Suppressor macrophage (primary cell): ENCODE measurements at places on chromosomes 5 and 9.

- DNase-seq = no peak
These were observed 68.3 kb downstream of the SHB start for GRCh38 chr9:38000735-38001134.

GRCh38 chr9:82382887-82383616 lies 394.5 kb downstream of the SPATA31D1 start:
- DNase-seq = no peak

- no peak for DNase-seq
These were observed 191.5 kb downstream of the FBXL7 start for GRCh38 chr5:15691521-15691920.

GRCh38 chr9:107938801-107939386 lies 449.3 kb upstream of the KLF4 start:
- DNase-seq = no peak

DNA sequence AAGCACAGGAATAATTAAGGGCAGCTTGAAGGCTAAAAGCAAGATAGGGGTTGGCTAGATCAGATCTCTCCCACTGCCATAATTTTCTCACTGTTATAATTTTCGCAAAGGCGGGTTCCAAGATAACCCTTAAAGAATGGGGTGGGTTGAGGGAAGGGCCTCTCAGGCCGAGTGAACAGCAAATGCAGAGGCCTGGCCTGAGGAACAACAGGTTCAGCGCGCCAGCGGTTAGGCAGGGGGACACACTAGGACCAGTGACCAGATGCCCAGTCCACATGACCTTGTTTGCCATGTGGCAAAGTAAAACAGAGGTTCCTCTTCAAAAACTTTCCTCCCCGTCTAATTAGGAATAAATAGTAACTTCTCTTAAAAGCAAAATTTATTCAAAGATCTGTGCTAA lies 1.2 kb upstream of the PHAX start:
- DNase-seq = peak; percentile 36

DNA sequence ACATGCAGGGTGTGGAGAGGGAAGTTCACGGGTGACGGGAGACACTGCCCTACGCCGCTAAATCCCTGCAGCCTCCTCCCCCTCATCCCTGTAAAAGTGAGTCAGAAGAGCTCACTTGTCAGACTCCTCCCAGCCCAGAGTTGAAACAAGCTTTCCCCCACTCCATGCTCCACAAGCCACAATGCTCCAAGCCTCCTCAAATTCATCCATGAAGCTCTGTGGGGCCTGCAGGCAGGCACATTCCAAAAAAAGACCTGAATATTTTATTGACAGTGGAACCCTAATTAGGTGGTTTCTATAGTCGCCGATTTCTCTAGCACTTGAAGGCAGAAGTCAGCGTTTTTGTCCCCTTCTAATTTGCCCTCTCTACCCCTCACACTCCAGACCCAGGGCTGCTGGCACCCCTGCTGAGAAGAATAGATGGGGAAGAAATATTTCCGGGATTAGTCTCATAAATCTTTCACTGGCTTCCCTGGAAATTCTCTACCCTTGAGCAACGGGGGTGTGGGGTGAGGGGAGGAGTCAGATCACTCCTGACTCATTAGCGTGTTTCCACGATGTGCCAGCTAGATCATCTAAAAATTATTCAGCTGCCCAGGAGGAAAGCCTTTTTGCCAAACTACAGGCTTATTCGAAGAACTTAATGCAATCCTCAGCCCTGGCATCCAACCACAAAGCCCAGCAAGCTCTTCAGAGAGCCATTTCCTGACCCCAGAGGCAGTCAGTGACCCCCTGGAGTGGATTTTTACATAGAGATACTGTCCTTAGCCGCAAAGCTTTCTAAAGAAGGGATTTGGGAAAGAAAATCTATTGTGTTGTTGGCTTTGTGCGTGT lies 97.1 kb downstream of the ENC1 start:
- DNase-seq = peak; percentile 62

DNA sequence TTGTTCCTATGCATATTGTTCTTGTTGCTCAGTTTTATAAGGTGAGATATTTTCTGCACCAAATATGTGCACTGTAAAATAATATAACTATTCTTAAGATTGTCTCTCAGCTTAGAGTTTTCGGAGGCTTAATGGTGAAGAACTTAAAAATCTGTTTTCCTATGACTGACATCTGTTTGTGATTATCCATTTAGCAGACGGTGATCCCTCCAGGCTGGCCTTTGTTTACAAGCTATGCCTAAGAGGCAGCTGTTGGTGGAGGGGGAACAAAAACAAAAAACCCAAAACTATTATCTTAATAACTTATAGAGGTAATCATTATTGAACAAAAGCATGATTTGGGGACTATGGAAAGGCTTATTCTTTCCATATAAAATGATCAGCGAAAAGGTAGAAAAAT lies 658 bp downstream of the PDCD1LG2 start:
- DNase-seq = no peak

DNA sequence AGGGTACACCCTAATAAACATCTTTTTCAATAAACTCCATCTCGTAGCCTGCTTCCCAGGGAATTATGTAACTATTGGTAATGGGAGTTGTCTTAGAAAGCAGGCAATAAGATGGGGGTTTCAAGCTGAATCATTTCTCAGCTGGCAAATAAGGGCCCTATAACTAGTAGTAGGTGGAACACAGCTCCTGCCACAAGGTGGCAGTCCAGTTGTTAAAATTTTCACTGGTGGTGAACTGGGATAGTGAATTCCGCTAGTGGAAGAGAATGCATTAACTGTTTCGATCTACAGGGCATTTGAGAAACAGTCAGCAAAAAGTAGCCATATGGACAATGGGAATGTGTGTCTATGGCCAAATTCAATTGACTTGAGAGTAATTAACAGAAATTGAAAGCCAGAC lies 27.7 kb downstream of the PCDHB15 start:
- DNase-seq = no peak

GRCh38 chr5:155004138-155004744 lies 9.3 kb upstream of the KIF4B start:
- peak; percentile 47 for DNase-seq

GRCh38 chr5:133531178-133531577 lies 81.2 kb downstream of the FSTL4 start:
- DNase-seq = no peak

DNA sequence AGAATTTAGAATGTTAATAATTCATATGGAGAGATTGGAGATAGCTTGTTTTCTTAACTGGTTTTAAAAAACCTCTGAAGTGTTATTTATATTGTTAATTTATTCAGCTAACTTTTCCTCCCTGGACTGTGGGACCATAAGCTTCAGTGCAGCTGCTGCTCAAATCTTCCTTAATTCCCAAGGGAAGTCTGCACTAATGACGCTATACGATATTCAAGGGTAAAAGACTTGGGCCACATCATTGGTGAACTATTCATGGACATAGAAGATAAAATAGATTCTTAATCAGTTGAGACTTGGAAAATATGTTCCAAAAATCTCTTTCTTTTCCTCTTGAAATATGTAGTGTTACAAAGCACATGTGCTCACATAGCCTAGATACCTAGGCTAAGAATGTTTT lies 31.1 kb upstream of the GAS1 start:
- DNase-seq = no peak
